ENCODE measurements at places on chromosomes 2 and 18.

- no peak for DNase-seq
Observed at GRCh38 chr18:61894751-61895524, 2.1 kb upstream of the RNF152 start.

- no peak for DNase-seq
Observed at GRCh38 chr2:101040761-101041160, 38.7 kb downstream of the RPL31 start.

DNA sequence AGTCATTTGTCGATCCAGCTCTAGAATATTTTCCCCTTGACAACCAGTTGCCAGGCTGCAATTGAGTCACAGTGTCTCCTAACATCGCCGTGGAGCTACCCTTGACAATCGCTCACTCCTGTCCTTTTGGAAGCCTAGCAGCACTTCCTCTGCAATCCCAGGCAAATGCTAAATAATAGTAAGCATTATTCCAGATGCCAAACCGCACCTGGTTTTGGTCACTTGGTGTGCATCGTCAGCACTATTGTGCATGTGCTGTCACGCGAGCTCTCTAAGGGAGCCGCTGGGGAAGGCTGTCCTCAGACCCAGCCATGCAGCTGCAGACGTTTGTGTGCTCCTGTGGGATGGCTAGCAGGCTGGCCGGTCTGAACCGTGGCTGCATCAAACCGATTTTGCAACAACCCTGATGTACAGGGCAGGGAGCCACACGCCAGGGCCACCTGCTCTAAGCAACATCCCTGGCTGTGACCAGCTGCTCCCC lies 549.5 kb upstream of the ID2 start:
- DNase-seq = no peak

- no peak for DNase-seq
Observed at GRCh38 chr2:208359632-208359986, 47.0 kb upstream of the PTH2R start.
